ENCODE measurements at places on chromosomes 1 and 21.

- DNase-seq: peak; percentile 29
Observed at GRCh38 chr1:101474039-101474665, 237.3 kb downstream of the S1PR1 start.

GRCh38 chr1:24622218-24622617 lies 20.9 kb upstream of the SRRM1 start:
- no peak for DNase-seq

GRCh38 chr1:189616893-189617292 lies 860.8 kb downstream of the BRINP3 start:
- DNase-seq: no peak

DNA sequence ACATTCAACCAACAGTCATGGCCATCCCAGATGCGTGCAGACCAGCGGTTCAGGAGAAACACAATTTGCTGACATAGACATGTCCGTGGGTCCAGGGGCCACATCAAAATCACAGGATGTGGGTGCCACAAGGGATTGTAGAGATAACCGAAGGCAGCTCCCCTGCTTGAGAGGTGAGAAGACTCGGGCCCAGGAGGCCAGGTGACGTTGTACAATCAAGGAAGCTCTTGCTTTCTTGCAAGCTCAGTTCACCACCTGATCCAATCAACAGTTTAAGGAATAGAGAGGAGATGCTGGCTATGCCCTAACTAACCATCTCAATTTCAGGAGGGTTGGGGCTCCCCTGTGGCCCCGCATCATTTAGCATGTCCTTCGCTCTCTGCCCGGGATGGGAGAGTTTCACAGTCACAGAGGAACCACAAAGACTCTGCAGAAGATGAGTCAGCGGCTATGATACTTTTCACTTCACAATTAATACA lies 19.5 kb downstream of the UBASH3A start:
- DNase-seq: no peak

GRCh38 chr1:167913895-167914496 lies at the start of gene ADCY10:
Gene ADCY10 (minus strand): TSS chr1:167914134. CDS start chr1:167905140, 8,994 bp downstream.
- no peak for DNase-seq

GRCh38 chr1:244248426-244248825 lies 197.3 kb downstream of the ZBTB18 start:
- DNase-seq: no peak

GRCh38 chr21:46065914-46066551 lies 31.9 kb upstream of the COL6A2 start:
- no peak for DNase-seq

DNA sequence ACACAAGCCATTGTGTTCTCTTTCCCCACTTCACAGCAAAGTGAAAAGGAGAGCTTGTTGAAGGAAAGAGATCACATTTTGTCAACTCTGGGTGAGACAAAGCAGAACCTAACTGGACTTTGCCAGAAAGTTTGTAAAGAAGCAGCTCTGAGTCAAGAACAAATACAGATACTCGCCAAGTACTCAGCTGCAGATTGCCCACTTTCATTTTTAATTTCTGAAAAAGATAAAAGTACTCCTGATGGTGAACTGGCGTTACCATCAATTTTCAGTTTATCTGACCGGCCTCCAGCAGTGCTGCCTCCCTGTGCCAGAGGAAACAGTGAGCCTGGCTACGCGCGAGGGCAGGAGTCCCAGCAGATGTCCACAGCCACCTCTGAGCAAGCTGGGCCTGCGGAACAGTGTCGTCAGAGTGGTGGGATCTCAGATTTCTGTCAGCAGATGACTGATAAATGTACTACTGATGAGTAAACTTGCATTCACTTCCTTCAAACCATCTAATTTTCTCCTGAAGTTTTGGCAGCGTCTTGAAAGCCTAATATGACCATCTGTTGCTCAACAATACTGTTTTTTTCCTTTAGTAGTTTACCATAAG lies 43.7 kb downstream of the BACH1 start:
- peak; percentile 66 for DNase-seq

DNA sequence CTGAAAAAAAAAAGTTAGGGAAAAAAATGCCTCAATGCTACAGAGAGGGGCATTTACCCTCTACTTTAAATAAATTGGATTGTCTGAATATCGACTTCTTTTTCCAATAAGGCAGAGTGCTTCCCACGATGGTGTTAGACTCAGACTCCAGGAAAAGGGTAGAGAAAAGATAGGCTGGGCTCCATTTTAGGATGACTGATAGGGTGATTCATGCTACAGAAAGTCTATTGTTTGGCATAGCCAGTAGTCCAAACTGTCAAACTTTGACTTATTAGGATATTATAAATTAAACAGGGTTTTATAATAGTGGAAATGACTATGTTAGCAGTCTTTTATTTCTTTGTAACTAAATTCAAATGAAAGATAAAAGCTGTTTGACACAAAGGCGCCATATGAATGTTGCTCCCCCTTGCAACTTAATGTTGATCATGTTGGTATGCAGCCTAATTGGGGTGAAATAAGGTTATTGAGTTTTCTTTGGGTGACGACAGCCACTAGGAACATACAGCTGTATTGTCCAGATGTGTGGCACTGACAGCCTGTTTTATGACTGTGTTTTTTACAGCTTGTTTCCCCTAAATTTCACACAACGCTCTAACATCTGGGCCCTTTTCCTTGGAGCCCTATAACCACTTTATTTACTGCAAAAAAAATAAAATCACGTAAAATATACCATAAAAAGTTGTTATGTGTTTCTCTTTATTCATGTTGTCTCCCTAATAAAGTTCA lies 69.3 kb downstream of the SPAG17 start:
- no peak for DNase-seq

GRCh38 chr1:47559944-47560695 lies 122.3 kb downstream of the FOXD2 start:
- DNase-seq: no peak

DNA sequence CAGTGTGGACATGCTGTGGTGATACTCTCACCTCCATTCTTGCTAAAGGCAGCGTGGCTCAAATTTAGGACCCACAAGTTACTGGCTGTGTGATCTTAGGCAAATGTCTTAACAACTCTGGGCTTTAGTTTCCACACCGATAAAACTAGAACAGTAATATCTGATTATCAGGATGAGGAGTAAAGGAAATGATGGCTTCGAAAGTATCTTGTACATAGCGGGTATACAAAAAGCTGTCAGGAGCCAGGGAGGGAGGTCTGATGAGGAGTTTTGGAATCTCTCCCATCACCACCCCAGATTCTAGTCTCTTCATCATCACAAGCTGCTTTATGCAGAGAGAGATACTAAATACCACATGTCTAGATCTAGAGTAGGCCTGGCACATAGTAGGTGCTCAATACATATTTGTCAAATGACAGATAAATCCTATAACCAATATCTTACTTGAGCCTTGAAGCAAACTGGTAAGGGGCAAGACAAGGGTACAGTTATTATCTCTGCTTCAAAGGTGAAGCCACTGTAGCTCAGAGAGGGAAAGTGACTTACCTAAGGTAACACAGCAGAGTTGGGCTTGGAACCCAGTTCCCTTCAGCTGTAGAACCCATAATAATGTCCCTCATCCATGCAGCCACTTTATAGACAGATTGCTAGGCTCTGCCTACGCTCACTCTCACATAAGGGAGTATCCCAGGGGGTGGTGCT lies 9.5 kb upstream of the FGR start:
- DNase-seq: no peak

DNA sequence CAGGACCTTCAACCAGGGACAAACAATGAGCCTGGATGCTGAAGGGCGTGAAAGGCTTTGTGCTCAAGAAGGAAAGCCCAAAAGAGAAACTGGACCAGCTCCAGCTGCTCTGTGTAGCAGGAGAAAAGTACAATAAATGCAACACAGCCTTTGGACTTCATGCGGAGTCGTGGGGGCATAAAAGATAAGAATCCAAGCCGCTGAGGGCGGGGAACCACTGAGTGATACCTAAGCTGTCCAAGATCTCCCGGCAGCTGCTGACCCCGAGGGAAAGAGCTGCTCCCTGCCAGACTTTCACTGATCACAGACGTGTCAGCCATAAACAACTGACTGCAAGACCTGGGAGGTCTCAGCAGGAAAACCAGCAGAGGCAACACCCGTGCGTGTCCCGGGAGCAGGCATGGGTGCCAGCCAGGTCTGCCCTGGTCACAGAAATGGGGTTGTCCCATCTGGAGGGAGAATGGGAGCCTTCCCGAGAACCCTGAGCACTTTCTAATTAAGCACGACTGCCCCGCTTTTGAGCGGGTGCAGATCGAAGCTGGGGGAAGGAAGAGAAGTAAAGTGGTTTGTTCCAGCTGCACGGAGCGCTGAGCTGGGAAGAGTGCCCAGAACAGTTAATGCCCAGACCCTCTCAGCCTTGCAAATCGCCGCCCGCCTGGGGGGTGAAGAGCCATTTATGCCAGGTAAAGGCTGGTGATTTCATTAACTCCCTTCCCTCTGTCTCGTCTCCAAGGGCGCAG lies 68.3 kb upstream of the TARDBP start:
- DNase-seq: peak; percentile 37

- DNase-seq: no peak
Observed at GRCh38 chr1:29209173-29209572, 21.6 kb downstream of the MECR start.

DNA sequence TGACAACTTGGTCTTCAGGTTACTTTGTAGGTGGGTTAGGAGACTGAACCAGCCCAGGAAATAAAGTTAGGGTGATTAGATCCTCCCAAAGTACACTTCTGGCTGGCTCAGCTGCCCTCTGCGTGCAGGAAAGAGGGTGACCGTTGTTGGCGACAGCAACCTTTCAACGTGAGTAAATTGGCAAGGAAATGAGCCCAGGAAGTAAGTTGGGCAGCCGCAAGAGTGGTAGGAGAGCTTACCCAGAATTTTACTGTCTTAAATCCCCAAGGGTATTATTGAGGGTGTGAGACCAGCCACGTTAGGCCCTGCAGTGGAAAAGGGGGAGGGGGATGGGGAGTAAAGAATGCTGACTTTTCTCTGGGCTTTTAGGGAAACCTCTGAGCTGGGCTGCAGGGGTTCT lies 1.6 kb downstream of the TENT5C start:
- no peak for DNase-seq

DNA sequence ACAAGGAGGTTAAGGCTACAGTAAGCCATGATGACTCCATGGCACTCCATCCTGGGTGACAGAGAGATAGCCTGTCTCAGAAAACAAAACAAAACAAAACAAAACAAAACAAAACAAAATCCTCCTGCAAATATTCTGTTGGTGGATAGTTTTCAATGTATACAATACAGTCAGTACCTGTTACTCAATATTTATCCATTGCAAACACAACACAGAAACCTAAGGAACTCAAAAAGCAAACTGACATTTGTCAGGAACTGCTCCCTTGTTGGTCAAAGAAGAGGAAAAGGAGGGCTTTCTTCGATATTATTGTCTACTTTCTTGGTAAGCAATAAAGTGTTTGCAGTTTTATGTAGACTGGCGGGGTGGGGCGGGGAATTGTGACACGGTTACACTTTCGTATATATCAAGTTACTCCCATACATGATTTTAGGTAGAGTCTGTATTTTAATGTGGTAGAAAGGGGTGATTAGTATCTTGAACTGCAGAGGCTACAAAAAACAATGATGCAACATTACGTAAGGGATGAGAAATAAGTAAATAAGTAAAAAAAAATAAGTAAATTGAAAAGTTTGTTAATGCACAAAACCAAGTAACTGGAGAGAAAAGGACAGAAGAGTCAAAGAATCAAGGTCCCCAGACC lies 31.8 kb downstream of the APP start:
- DNase-seq: no peak

Measured in suppressor macrophage (primary cell).